Naive thymus-derived CD8-positive, alpha-beta T cell (primary cell): ENCODE measurements at places on chromosomes 12 and 14.

GRCh38 chr12:24499151-24500146 is 449.5 kb downstream of the BCAT1 start:
- no peak for DNase-seq

GRCh38 chr14:98219638-98220037 is 1052.4 kb downstream of the BCL11B start:
- no peak for DNase-seq

DNA sequence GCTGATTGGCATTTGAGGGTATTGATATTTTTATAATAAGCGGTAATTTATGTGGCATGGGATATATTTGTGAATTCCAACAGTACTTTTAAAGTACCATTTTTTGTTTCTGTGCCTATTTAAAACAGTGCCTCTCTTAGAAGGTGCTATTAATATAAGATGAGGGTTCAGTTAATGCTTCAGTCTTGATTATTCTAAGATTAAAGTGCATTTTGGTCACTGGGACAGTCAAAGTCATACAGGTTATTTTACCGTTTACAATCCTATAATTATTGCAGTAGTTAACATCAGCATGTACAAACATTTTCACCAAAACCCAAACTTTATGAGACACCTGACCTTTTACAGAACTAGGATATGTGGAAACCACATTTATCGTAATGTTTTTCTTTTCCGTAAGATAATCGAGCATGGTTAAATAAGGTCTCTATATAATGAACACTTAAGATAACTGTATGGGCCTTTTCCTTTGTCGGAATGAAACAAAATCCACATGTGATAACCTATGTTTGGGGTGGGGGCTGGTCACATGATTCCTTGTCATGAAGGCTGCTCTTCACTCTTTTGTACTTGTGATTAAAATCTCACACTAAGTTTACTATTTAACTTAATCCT is 37.7 kb upstream of the DNM1L start:
- no peak for DNase-seq

- no peak for DNase-seq
Observed at GRCh38 chr12:53660041-53660440, 15.8 kb downstream of the ATP5MC2 start.

- DNase-seq, result no peak
Observed at GRCh38 chr12:75814851-75815754, 216.5 kb downstream of the PHLDA1 start.

GRCh38 chr14:100906420-100906819 is 2.9 kb upstream of the RTL1 start:
- DNase-seq, result peak; percentile 15

DNA sequence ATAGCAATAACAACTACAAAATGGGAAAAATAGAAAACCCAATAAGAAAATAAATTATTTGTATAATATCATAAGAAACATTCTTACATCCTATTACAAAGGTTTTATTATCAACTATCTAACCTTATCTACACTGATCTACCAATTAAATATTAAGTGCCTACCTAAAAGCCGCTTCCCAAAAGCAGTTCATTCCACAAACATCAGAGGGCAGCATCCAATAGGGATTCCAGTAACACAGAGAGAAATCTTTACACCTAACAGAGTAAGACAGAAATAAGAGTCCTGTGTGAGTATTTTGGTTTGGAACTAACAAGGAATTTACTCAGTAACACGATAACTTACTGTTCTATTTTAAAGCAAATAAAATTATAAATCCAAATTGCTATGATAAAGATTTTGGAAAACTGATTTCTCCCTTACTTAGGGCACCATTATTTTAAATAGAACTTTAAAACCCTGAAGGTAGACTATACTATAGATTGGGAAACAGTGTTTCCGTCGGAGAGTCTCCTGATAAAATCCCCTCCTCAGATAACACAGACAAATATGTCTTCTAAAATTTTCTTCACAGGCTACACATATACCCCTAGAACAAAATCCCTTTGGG is 15.0 kb downstream of the GXYLT1 start:
- no peak for DNase-seq
